ENCODE measurements at places on chromosomes 2 and 18.

DNA sequence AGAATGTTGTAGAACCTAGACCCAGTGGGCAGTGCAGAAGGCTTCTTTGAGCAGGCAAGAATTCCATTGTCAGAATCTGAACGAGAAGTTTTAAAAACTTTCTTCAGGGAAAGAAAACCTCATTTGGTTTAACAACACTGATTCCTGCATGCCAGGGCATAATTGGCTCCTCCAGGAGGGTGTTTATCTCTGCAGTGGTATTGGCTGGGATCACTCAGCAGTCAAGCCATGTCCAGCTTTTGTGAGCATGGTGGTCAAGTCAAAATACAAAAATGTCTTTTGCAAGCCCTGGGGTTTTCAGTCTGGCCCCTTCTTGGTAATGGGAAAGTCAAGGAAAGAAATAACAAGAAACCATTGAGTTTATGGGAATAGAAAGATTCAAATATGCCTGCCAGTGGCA, 28.3 kb downstream of the FHOD3 start:
- DNase-seq, result no peak

- DNase-seq, result no peak
Observed at GRCh38 chr18:27948986-27949385, 227.9 kb downstream of the CDH2 start.

DNA sequence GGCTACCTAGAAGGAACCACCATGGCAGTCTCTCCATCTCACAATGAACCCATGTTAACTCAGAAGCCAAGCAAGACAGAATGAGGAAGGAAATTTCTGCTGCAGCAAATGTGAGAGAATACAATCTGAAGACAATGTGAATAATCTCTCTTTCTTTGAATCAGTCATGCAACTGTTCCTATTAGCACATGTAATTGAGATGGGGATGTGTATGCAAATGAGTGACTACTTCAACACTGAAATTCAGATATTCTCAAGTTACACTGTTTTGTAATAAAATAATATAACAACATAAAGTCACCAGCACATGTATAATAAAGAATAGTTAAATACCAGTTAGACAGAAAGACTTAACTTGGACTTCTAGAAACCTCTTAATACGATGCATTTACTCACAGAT, 1200.6 kb upstream of the PIK3C3 start:
- no peak for DNase-seq

DNA sequence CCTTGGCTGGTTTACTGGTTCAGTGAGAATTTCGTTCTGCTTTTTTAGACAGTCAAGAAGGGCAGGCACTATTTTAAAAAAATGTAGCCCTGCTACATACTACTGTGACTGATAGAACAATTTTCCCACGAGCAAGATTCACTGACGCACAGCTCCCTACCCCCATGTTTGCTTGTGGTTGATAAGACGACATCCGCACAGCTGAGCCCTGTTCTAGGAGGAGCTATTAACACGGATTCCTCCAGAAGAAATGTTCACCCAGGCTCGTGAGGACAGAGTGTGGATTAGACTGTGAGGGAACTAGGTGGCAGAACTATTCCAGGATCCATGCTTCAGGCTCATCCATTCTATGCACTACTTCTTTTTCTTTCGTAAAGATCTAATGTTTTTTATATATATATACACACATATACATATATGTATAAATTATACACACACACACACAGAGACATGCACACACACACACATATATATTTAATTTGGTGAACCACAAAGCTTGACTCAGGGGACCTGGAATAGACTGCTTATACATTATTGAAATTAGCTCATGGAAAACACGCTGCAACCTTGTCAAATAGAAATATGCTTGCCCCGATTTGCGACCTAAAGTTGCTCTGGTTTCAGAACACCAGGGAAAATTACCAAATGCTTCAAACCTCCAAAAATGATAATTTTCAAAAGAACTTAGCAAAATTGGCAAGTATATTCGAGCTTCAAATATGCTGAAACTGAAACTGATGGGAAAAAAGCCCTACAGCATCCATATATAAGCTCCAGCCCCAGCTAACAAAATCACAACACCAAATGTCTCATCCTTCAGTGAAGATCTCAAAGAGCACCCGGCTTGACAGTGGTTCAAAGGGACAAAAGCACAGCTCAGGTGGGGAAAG, 370.4 kb downstream of the SOCS6 start:
- DNase-seq, result peak; percentile 14

- DNase-seq, result no peak
Observed at GRCh38 chr18:77209587-77209986, 40.1 kb upstream of the GALR1 start.

DNA sequence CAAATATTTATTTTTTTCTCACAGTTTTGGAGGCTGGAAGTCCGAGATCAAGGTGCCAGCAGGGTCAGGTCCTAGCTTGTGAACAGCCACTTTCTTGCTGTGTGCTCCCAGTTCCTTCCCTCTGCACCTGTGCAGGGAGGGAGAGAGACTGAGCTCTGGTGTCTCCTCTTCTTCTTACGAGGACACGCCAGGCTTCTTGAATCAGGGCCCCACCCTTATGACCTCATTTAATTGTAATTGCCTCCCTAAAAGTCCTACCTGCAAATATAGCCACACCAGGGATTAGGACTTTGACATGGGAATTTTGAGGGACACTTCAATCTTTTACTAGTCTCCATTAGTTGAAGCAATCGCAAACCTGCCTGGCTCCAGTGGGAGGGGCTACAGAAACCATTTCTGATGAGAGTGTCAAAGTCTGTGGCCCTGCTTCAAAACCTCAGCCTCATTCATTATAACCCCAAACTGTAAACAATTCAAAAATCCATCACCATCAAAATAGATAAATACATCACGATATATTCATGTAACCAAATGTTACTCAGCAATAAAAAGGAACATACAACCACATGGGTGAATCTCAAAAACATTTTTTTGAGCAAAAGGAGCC, 18.2 kb upstream of the SEH1L start:
- DNase-seq, result no peak

- no peak for DNase-seq
Observed at GRCh38 chr2:113117541-113118262, 9.7 kb upstream of the IL1RN start.

DNA sequence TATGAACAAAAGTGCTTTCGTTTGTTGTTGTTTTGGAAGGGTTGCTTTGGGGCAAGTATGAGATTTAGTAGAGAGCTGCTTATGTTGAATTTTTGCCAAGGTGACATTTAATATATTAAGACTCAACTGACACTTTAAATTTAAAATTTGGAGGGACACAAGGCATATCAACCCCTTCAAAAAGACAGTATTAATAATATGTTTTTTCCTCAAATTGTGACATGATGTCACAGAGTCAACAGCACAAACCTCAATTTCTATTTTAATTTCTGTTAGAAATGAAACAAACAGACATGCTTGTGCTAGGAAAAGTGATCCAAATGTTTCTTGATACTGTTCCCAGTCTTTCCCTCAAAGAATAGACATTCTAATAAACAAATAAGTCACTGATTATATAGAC, 218.9 kb downstream of the CYRIA start:
- no peak for DNase-seq

DNA sequence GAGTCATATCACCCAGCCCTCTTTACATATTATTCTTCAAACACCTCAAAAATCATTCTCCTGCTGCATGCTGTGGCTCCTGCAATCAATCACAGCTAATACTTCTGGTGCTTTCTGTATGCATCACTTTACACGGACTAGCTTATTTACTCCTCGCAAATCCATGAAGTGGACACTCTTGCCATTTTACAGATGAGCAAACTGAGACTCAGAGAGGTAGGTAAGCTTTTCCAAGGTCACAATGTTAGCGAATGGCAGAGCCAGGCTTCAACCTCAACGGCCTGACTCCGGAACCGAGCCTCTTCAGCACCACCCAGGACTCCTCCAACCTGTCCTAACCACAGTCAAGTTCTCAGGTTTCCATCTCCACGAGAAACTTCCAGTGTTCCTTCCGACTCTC, 36.8 kb downstream of the TCF4 start:
- DNase-seq, result no peak

- DNase-seq, result no peak
Observed at GRCh38 chr18:59005262-59005661, 134.4 kb upstream of the SEC11C start.

DNA sequence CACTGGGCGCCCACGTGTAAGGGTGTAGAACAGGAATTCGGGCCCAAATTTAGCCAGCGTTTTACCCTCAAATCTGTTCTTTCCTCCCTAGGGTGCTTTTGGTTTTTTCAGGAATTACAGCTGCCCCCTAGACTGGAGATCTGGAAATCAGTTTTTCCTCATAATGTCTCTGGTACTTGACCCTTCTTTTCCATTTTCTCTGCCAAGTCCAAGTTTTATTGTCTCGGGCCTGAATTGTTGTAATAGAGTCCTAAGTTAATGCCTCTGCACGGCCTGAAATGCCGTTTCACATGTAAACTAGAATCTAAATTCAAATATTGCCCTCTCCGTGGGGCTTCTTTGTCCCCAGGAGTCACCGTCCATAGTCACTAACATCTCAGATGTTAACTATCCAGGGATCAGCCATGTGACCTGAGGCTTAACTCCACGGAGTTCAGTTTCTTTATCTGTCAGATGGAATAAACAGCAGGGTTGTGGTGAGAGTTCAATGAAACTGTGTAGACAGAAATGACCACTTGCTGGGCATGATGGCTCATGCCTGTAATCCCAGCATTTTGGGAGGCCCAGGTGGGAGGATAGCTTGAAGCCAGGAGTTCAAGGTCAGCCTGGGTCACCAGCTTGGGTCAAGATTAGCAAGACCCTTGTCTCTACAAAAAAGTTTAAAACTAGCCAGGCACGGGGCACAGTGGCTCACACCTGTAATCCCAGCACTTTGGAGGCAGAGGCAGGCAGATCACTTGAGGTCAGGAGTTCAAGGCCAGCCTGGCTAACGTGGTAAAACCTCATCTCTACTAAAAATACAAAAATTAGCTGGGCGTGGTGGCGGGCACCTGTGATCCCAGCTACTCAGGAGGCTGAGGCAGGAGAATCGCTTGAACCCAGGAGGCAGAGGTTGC, 12.7 kb upstream of the CABLES1 start:
- no peak for DNase-seq

DNA sequence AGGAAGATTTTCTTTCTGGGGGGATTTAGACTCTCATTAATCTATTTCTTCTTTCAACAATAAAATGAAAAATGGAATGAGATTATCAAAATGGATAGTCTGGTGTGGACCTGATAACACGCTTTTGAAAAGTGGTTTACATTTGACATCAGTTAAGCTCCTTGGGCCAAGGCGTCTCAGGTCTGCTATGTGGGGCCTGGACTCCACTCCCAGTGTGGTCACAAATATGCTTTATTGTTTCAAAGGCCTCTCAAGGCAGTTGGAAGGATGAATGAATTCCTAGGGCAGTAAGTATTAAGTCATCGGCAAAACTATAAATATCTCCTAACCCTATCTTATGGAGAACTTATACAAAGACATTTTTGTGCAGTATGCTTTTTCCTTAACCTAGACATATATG, 74.5 kb downstream of the ETAA1 start:
- DNase-seq, result no peak

DNA sequence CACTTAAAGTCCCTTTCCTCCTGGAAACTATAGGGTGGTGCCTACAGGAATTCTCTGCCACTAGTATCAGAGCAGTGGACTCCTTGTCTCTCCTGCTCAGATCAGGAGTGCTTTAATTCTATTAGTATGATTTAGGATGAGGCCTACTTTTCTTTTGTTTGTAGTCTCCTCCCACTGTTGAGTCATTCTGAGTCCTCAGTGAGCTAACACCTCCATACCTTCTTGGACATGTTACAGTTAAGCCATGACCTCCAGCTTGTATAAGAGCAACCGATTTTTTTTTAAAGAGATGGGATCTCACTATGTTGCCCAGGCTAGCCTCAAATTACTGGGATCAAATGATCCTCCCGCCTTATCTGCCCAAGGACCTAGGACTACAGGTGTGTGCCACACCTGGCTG, 48.7 kb upstream of the OTOF start:
- no peak for DNase-seq

DNA sequence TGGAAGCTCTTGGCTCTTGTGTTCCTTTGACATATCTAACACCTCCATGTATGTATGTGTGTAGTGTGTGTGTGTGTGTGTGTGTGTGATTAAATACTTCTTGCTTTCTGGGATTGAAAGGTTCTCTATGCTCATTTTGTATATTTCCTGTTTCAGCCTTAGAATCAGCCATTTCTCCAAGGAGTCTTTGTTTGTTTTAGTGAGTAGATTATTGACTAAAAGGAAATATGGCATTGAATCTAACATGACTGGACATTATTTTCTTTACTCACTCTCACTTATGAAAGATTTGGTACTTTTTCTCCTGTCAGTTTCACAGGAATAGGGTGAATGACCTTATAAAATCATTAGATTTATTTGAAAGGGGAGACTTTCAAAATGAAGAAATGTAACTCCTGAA, 413.8 kb upstream of the SLC14A2 start:
- DNase-seq, result no peak

- DNase-seq, result no peak
Observed at GRCh38 chr2:112923967-112924338, 13.0 kb downstream of the IL37 start.
